ENCODE measurements at places on chromosomes 3 and 15. TPM values are rescaled to one million over a fixed set of nuclear protein-coding genes. Genes with fewer than 3 reads are reported as not detected.

Gene EHHADH
- 8.8 TPM for total RNA-seq

Gene LRTM1
- not detected for total RNA-seq

Gene OTOL1
- not detected for total RNA-seq

Gene CPA3
- total RNA-seq: not detected

Gene PLIN1
- 1.0 TPM for total RNA-seq

Gene PLXNA1
- total RNA-seq: 83.1 TPM

Gene CACNA1D
- not detected for total RNA-seq

Gene FOXB1
- 2.2 TPM for total RNA-seq

Gene SNTN
- not detected for total RNA-seq

Gene CCDC54
- total RNA-seq: not detected

Gene ATP8B4
- 0.20 TPM for total RNA-seq

Gene KNG1
- not detected for total RNA-seq

Gene NIT2
- total RNA-seq: 91.0 TPM

Gene P2RY1
- 0.88 TPM for total RNA-seq

DNA sequence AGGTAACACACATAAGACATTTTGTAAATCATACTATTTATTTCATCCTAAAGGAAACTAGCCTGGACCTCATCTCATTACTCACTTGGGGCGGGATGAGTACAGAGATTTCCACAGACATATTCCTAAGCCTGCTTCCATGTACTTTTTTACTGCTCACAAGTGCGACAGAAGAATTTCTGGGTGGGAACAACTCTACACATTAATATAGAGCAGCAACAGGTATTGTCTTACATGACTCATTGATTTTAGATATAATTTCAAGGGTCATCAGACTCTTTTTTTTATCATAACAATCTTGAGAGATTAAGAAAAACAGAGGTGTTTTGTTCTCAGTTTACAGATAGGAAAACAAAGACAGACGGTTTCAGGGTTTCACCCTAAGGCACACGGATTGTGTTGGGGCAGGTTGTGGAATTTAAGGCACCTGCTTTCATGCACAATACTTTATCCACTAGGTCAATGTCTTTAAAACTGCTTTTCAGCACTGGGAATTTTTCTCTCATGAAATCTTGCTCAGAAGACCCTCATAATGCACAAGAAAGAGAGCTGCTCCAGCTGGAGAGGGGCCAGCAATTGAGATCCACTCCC, 186.7 kb upstream of the CDIN1 start:
- H3K4me3 ChIP-seq: no peak overlapping the region
- H3K36me3 ChIP-seq: no peaks in the 10 kb centered on the region
- peaks cover 17% of the 10 kb centered on the region for H3K4me1 ChIP-seq
- H3K27me3 ChIP-seq: no peaks in the 10 kb centered on the region

DNA sequence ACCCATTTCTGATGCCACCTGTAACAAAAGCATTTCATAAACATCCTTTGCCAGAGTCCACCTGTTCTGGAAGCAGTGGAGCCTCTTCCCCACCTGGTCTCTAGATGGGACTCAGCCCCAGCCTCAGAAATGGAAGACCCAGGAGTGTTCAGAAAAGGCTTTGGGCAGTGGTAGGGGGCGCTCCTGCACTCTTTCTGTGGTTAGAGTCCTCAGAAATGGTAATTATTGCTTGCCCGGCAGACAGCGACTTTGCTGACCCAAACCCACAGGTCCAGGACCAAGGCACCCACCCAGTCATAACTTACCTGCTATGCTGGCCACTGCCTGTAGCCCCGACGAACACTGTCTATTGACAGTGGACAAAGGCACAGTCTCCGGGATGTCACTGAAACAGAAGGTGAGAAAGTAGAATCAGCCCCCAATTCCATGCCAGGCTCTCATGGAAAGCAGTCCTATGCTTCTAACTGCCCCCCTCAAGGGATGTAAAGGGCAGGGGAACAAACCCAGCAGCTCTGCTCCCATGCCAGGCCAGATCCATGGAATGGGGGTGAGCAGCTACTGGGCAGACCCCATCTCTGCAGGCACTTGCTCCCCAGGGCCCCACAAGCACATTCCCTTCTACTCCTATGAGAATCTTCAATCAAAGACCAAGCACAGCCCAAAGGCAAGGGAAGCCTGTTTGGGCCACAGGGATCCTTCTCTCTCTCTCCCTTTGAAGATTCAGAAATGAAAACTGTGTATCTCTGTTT, 5.1 kb downstream of the ACAA1 start:
- H3K27me3 ChIP-seq: no peaks in the 10 kb centered on the region
- no peak for DNase-seq
- H3K27ac ChIP-seq: no peak overlapping the region

- no peaks in the 10 kb centered on the region for H3K4me1 ChIP-seq
- H3K27me3 ChIP-seq: peaks cover 7% of the 10 kb centered on the region
- DNase-seq: no peak
- H3K27ac ChIP-seq: no peak overlapping the region
These were observed 35.2 kb upstream of the RFTN1 start for GRCh38 chr3:16548721-16549120.

- H3K4me3 ChIP-seq: no peak overlapping the region
- H3K27me3 ChIP-seq: no peaks in the 10 kb centered on the region
- no peaks in the 10 kb centered on the region for H3K4me1 ChIP-seq
These were observed 212.2 kb upstream of the SUCLG2 start for GRCh38 chr3:67866571-67866970.

DNA sequence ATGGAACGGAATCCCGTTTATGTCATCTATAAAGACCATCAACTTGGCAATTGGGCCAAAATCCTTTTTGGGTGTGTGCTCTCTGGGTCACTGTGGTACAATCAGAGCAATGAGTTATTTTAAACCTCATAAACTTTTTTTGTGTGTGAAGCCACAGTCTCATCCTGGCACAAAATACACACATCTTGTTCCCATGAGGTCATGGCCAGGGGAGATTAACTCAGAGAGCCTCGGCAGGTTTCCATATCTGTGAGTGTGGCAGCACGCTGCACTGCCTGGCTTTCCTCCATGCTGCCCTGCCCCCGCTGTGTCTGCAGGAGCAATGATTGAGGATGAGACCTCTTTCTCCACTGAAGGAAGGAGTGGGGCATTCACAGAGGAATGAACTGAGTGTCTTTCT, 54.0 kb upstream of the DLG1 start:
- no peaks in the 10 kb centered on the region for H3K27me3 ChIP-seq
- DNase-seq: no peak
- no peaks in the 10 kb centered on the region for H3K4me1 ChIP-seq
- H3K36me3 ChIP-seq: no peaks in the 10 kb centered on the region

DNA sequence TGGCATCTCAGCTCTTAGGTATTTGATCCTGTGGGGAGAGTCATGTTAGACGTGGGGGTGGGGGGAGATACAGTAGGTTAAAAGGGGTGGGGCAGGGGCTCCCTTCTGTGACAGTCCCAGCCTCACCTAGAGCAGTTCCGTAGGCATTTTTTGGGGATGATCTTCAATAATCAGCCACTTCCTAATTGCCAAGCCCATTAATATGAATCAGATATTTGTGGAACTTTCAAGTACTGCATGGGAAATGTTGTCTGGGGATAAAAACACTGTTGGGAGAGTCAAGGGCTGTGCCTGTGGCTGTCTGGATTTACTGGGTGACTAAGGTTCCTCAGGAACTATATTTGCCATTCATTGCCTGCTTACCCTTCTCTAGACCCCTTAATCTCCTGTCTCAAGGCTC, 9.5 kb downstream of the C3orf52 start:
- H3K36me3 ChIP-seq: no peaks in the 10 kb centered on the region
- no peak overlapping the region for H3K4me3 ChIP-seq
- peaks cover 25% of the 10 kb centered on the region for H3K4me1 ChIP-seq
- H3K27me3 ChIP-seq: no peaks in the 10 kb centered on the region
- DNase-seq: no peak
- H3K27ac ChIP-seq: no peak overlapping the region

- no peak overlapping the region for H3K27ac ChIP-seq
- 0 out of 2 replicates have a peak, but pooled peaks cover 3% of the 10 kb centered on the region for H3K27me3 ChIP-seq
- no peak overlapping the region for H3K4me3 ChIP-seq
- no peaks in the 10 kb centered on the region for H3K36me3 ChIP-seq
These were observed 15.5 kb downstream of the DLEC1 start for GRCh38 chr3:38054499-38055001.

- H3K4me1 ChIP-seq: no peaks in the 10 kb centered on the region
- H3K36me3 ChIP-seq: no peaks in the 10 kb centered on the region
- no peaks in the 10 kb centered on the region for H3K27me3 ChIP-seq
These were observed 81.2 kb downstream of the SRGAP3 start for GRCh38 chr3:9168241-9168741.

- no peak for DNase-seq
- no peak overlapping the region for H3K27ac ChIP-seq
- H3K4me3 ChIP-seq: peak overlapping the region; percentile 62
- no peaks in the 10 kb centered on the region for H3K36me3 ChIP-seq
- no peaks in the 10 kb centered on the region for H3K27me3 ChIP-seq
- H3K4me1 ChIP-seq: peaks cover 27% of the 10 kb centered on the region
These were observed 426 bp downstream of the KAT2B start for GRCh38 chr3:20040548-20041196.

GRCh38 chr3:4859788-4860187, 119.4 kb upstream of the BHLHE40 start:
- no peaks in the 10 kb centered on the region for H3K27me3 ChIP-seq
- DNase-seq: no peak
- H3K36me3 ChIP-seq: no peaks in the 10 kb centered on the region
- no peak overlapping the region for H3K27ac ChIP-seq
- no peak overlapping the region for H3K4me3 ChIP-seq
- H3K4me1 ChIP-seq: no peaks in the 10 kb centered on the region

- peaks cover 39% of the 10 kb centered on the region for H3K4me1 ChIP-seq
- H3K27me3 ChIP-seq: no peaks in the 10 kb centered on the region
- H3K36me3 ChIP-seq: no peaks in the 10 kb centered on the region
- DNase-seq: no peak
These were observed 82.1 kb downstream of the EEFSEC start for GRCh38 chr3:128235207-128235926.

- H3K4me3 ChIP-seq: no peak overlapping the region
- no peak overlapping the region for H3K27ac ChIP-seq
- no peak for DNase-seq
- peaks cover 31% of the 10 kb centered on the region for H3K4me1 ChIP-seq
- H3K27me3 ChIP-seq: no peaks in the 10 kb centered on the region
These were observed 49.0 kb downstream of the NKIRAS1 start for GRCh38 chr3:23867838-23868237.

- H3K36me3 ChIP-seq: 0 out of 2 replicates have a peak, but pooled peaks cover 3% of the 10 kb centered on the region
- no peak for DNase-seq
- H3K27me3 ChIP-seq: peaks cover 12% of the 10 kb centered on the region
- no peak overlapping the region for H3K27ac ChIP-seq
- H3K4me3 ChIP-seq: peak overlapping the region; percentile 64
These were observed 908 bp upstream of the ADPGK start for GRCh38 chr15:72784456-72784876.

DNA sequence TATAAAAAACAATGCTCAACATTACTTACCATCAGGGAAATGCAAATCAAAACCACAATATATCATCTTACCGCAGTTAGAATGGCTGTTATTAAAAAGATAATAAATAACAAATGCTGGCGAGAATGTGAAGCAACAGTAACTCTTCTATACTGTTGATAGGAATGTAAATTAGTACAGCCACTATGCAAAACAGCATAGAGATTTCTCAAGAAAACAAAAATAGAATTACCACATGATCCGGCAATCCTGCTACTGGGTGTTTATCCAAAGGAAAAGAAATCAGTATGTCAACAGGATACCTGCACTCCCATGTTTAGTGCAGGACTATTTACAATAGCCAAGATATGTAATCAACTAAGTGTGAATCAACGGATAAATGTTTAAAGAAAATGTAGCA, 48.1 kb downstream of the ADAM10 start:
- H3K4me3 ChIP-seq: no peak overlapping the region
- DNase-seq: no peak
- H3K36me3 ChIP-seq: peaks cover 8% of the 10 kb centered on the region
- no peak overlapping the region for H3K27ac ChIP-seq
- no peaks in the 10 kb centered on the region for H3K27me3 ChIP-seq
- H3K4me1 ChIP-seq: no peaks in the 10 kb centered on the region

DNA sequence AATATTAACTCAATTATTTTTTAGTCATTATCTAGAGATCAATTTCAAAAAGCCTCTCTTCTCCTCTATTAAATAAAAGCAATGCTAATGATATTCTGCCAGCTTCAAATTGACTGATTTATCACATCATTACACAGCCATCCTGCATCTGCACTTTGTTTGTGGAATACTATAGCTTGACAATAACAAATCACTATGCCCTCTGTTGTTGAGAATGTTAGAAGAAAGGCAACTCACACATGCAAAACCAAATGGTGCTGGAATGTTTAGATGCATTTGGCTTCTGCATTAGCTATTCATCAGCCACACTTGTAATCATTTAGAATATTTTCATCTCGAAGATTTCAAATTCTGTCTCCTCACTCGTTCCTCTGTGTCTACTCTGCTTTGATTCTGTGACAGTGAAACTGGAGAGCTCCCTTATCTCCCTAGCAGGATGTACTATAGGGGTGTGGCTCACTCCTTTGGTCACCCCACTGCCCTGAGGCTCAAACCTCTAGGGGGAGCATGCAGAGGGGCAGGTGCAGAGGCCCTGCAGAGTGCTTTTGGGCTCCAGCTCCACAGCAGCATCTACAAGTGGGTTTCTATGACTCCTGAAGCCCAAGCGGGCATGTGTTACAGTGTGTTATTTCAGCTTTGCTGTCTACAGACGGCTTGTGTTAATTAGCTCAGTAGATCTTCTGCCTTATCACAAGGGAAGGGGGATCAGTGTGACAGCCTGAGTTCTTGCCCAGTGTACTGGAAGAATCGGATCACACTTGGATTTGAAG, 454.1 kb upstream of the BCHE start:
- H3K27me3 ChIP-seq: no peaks in the 10 kb centered on the region
- DNase-seq: no peak
- H3K36me3 ChIP-seq: no peaks in the 10 kb centered on the region
- H3K4me3 ChIP-seq: no peak overlapping the region
- peaks cover 4% of the 10 kb centered on the region for H3K4me1 ChIP-seq

GRCh38 chr3:186787642-186788481, 4.5 kb downstream of the EIF4A2 start:
- H3K27ac ChIP-seq: peak overlapping the region; percentile 93
- H3K4me1 ChIP-seq: peaks cover 22% of the 10 kb centered on the region
- H3K4me3 ChIP-seq: no peak overlapping the region
- DNase-seq: no peak
- H3K36me3 ChIP-seq: peaks cover 65% of the 10 kb centered on the region
- H3K27me3 ChIP-seq: no peaks in the 10 kb centered on the region

- H3K27ac ChIP-seq: no peak overlapping the region
- no peaks in the 10 kb centered on the region for H3K4me1 ChIP-seq
- H3K27me3 ChIP-seq: no peaks in the 10 kb centered on the region
- no peak overlapping the region for H3K4me3 ChIP-seq
These were observed 33.3 kb downstream of the PTPN23 start for GRCh38 chr3:47414161-47414564.

- H3K4me1 ChIP-seq: no peaks in the 10 kb centered on the region
- no peaks in the 10 kb centered on the region for H3K36me3 ChIP-seq
- no peak overlapping the region for H3K27ac ChIP-seq
- H3K27me3 ChIP-seq: peaks cover 33% of the 10 kb centered on the region
These were observed 421.2 kb downstream of the OCA2 start for GRCh38 chr15:27677951-27678350.

DNA sequence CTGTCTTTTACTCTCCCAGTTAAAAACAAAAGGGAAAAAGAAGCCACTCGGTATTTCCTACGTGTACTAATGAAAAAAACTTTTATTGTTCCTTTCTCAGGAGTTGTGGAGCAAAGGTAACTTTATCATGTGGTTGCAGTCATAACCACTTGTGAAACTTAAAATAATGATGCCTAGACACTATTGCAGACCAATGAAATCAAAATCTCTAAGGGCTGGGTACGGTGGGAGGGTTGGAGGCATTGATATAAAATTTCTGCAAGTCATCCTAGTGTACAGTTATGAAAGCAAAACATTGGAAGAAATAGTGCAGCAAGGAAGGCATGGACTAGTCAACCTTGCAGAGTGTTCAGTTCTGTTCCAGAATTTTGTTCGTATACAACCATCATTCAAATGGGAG, 808.8 kb downstream of the TUSC7 start:
- no peaks in the 10 kb centered on the region for H3K27me3 ChIP-seq
- no peak overlapping the region for H3K4me3 ChIP-seq
- no peak overlapping the region for H3K27ac ChIP-seq
- no peaks in the 10 kb centered on the region for H3K36me3 ChIP-seq
- no peak for DNase-seq
- H3K4me1 ChIP-seq: 0 out of 2 replicates have a peak, but pooled peaks cover 4% of the 10 kb centered on the region

All from PC-9 (cell line).